Endothelial cell (in vitro differentiated cells): ENCODE measurements at places on chromosomes 6 and 20.

GRCh38 chr6:77448546-77448945 is 14.7 kb downstream of the HTR1B start:
- DNase-seq: no peak

DNA sequence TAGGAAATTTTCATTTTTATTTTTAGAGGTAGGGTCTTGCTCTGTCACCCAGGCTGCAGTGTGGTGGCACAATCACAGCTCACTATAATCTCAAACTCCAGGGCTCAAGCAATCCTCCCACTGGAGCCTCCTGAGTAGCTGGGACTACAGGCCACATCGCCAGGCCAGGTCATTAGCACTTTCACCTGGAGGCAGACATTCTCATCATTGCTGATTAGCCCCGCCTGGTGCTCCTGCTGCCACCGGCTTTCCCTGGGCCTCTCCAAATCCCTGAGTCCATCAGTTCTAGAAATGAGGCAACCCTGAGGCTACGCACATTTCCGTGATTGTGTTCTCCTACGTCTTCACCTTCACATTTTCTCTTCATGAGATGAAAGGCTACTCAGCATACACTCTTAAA is 607.7 kb upstream of the NRSN1 start:
- DNase-seq: no peak

DNA sequence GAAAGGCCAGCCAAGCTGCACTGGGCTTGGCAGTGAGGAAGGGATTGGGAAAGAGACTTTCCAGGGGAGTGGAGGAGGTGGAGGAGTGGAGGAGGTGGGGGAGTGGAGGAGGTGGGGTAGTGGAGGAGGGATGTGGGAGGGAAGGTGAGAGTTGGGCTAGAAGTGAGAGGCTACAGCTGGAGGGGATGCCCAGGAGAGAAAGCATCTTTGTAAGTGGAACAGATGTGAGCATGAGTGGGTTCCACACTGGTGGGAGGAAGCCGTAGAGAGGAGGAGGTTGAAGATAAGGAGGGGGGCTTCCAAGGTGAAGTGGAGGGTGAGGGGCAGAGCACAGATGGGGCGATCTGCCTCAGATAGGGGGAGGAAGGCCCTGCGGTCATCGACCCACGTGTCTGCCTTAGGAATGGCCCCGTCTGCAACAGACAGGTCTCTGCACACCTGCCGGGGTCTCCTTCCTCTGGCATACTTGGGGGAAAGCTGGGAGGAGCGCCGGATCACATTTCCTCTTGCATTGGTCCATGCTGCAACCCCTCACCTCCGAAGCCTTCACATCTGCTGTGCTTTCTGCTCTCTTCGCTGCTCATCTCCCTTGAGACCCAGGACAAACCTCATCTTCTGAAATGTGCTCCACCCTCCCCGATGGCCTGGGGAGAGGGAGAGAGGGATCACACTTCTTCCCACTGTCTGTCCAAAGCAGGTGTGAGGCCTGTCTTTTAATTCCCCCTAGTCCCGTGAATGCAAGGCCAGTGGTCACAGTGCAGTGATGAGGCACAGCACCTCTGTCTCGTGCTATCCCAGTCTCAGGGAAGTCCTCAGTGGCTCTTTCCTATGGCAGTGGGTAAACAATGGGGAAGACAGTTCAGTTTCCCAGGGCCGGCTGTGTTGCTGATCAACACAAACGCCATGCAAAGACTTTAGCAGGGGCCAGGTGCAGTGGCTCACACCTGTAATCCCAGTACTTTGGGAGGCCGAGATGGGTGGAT is 48.6 kb upstream of the SNX9 start:
- no peak for DNase-seq

DNA sequence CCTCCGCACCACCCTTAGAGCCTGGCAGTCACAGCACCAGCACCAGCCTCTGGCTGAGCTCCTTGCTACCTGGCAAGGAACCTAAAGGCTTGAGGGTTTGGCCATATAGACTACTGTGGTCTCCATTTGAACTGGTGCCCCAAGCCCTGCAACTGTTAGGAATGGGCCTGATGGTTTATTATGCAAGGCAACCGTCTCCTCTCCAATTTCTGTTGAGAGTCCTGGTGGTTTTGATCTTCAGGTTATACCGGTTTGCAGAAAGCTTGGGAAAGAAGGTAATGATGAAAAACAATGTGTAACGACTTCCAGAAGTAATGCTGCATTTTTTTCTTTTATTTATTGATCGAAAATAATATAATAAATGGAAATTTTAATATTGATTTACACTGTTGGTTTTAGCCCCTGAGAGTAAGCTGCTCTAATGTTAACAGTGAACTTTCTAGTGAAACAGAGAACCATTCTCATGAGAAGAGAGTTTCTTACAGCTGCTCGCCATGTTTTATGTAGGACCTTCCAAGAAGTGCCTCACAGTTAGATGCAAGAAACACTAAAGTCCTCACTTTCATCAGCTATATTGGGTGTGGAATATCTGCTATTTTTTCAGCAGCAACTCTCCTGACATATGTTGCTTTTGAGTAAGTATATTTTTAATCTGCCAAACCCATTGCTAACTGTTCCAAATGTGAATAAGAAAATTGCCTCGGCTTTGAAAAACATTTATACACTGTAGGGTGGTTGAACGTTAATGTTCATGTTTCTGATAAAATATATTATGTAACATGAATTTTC is 112.8 kb downstream of the ADGRG6 start:
- no peak for DNase-seq

GRCh38 chr6:48151142-48151541 is 40.1 kb upstream of the PTCHD4 start:
- no peak for DNase-seq

GRCh38 chr20:23928788-23929187 is 49.2 kb upstream of the CST5 start:
- DNase-seq: no peak

DNA sequence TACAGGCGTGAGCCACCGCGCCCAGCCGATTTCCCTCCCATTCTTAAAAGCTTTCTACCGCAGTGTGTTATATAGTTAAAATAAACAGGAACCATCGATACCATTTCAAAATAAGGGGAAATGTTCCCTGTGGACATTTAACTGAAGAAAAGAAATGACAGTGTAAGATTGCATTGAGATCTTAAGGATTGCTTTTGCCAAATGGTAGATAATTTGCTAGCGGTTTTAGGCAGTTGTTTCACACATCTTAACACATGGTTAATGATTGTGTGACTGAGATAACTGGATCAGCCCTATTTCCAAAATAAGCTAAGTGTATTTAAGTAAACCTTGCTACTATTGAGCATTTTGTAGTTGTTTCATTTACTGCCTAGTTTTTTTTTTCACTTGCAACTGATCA is 15.6 kb downstream of the STX16 start:
- DNase-seq: no peak

GRCh38 chr6:3316331-3316730 is 57.6 kb downstream of the PSMG4 start:
- DNase-seq: no peak

- DNase-seq: no peak
Measured at GRCh38 chr6:52180787-52181558, 5.2 kb upstream of the IL17A start.

GRCh38 chr6:118659513-118660217 is 8.3 kb upstream of the CEP85L start:
- DNase-seq: no peak

GRCh38 chr20:8796088-8796660 is 272.7 kb upstream of the PLCB4 start:
- no peak for DNase-seq

DNA sequence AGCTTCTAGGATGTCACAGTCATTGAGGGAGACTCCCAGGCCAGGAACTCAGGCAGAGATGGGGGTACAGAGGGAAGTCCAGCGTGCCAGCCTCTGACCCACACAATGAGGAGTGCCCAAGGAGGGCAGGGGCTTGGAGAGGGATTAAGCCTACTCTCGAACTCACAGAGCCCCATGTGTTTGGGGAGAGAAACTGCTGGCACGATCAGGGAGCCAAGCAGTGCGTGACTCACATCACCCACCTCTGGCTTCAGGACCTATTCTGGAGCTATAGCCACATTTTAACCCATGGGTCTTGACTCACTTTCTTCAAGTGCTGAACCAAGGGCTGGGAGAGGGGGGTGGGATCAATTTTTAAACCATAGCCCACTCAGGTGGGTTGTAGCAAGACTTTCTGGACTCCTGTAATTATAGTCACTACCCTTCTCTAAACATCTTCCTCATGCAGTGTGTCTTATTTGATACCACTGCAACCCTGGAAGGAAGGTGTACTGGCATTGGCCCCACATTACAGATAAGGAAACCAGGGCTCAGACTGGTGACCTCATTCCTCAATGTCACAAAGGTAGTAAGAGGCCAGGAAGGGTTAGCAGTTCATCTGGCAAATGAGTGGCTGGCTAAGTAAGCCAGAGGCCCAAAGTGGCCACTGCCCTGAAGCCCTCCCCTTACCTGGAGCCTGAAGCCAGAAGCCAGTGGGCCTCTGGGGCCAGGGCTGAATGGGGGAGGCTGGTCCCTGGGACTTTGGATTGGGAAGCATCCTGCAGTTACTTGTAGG is 12.0 kb downstream of the FOXP4 start:
- no peak for DNase-seq

GRCh38 chr6:37115236-37115895 is 54.6 kb upstream of the PIM1 start:
- DNase-seq: no peak

DNA sequence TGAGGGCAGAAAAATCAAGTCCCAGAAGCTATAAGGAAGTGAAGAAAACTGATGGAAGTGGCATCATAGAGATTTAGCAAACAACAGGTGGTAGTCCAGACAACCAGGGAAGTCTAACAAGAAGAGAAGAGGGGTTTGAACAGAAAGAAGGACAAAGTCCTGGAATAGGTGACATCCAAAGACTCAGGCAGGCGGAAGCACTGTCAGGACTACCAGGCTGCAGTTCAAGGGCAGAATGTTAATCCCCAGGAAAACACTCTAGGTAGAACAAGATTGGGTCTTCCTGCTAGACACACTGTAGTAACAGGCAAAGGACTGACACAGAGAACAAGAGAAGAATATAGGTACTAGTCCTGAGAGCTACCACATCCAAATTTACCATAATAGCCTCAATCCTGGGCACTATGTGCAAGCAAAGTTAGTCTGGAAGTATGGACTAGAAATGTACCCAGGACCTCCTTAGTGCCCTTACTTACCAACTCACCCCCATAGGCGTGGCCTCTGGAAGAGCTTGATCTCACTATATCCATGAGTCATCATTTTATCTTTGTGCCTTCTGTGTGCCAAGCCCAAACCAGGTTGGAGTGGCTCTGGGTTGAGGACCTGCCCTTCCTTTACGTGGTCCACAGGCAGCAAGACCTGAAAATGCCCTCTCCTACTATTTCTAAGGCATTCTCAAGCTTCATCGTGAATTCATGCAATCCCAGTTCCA is 2.2 kb upstream of the EPB41L2 start:
- no peak for DNase-seq

DNA sequence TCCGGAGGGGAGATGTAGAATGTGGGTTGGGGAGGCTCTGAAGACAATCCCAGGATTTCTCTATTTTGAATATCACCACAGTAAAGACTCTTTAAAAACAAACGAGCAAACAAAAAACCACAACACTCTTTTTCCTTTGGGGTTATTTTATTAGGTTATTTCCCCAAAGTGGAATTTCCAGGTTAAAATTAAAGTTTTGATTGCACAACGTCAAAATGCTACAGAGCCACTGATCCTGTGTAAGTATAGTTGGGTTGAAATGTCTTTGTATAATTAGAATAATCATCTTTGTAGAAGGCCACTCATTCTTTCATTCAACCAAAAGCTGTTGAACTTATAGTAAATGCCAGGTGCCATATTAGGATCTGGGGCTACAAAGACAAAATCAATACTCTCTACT is 19.6 kb upstream of the PIM1 start:
- no peak for DNase-seq

DNA sequence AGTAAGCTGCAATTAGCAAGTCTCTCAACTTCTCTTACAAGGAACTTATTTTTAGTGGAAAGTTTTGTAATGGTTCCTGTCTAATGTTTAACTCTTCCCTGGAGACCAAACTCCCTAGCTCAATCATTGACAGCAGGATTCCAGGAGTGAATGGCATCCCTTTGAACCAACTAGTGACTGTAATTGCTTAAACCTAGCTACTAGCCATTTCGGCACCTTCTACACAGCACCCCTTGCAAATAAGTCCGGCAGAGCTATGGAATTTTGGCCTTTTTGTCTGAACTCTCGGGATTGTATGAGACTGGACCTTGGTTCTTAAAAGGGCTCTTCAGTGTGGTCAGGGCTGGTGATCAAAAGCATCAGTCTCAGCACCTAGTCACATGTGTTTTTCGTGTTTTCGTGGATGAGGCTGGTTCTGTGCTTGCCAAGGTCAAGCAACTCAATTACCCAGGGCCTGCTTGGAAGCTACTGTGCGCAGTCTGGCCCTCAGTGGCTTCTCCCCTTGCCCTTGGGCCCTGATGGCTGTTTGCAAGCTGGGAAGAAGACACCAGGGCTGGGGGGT is 135.3 kb upstream of the NEDD9 start:
- no peak for DNase-seq

DNA sequence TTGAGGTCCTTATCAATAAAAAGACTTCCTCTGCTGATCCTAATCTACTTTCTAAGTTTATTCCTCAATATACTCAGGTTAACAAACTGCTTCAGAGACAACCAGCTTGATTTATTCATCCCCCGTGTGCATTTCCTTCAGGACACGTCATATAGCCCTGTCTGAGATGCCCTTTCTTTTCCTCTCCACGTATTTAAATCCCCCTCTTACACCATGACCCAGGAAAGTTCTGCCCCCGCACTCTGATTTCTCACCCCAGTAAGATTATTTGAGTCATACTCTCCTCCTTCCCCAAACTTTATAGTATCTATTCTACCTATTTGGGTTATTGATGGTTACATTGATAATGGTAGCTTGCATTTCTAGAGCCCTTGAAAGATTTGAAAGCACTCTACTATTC is 9.8 kb upstream of the CGA start:
- DNase-seq: no peak

DNA sequence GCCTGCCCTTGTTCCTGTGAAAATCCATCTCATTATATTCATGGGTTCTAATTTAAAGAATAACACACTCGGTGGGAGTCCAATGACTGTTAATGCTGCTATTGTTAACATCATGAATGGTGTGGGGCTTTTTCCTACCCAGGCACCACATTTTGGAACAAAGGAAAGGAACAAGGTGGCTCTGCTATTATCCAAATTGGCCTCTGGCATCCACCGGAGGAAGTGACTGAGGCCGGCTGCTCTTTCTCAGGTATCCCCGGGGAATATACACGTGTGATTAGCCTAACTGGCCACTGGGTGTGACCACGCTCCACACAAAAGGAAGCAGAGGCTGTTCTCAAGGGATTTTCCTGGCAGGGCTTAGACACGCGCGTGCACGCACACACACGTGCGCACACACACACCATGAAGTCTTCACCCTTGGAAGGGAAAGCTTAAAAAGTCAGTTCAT is 601.2 kb upstream of the ARID1B start:
- DNase-seq: peak; percentile 24
